ENCODE measurements at places on chromosomes 5 and 9.

DNA sequence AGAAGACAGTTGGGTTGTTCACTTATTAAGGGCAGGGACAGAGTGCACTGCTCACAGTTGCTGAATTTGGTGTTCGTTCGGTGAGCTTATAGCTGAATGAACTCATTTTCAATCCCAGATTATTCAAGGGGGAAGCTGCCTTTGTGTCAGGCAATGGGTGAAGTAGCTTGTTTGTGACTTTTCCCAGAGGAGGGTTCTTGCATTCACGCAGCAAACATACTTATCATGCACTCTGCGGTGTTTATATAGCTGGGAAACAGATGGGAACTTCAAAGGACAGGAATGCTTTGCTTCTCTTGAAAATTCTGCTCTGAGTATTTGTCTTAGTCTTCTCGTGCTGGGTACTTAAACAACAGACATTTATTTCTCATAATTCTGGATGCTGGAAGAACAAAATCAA is 64.7 kb upstream of the ABCA1 start:
- peak; percentile 22 for DNase-seq

- DNase-seq, result no peak
These were observed 118.2 kb downstream of the SSBP2 start for GRCh38 chr5:81632679-81633078.

GRCh38 chr5:168972731-168973130 is 328.2 kb downstream of the SLIT3 start:
- DNase-seq, result no peak

DNA sequence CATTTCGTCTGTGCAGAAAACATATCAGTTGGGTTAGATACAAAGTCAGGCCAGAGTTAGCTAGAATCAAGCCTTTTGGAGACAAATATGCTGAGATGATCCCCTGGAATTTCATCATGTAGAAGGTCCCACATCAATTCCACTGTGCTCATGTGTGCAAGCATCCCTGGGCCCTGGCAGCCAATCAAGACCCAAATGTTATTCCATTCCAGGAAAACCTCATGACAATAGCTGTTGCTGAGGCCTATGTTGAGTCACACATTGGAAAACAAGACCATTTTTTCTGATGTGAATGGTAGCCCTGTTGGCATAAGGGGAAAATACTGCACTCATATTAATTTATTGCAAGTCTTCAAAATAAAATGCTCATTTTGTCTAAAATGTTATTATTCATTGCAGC is 11.5 kb downstream of the SPOCK1 start:
- peak; percentile 57 for DNase-seq

DNA sequence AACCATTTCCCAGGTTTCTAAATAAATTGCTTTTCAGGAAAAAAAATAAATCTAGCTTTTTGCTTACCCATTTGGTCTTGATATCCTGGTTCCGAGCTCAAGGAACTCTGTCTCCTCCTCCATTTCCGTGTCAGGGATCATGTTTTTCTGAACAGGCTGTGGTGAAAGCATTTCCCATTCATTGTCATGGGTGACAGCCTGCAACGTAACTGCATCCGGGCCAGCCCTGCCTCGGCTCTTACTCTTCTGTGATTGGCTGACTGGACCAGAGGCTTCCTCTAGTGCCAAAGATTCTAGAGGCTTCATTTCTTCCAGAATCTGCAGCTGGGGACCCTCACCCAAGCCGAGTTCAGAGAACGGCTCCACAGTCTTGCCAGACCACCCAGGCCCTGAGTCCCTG is 61.0 kb upstream of the PCA3 start:
- no peak for DNase-seq

DNA sequence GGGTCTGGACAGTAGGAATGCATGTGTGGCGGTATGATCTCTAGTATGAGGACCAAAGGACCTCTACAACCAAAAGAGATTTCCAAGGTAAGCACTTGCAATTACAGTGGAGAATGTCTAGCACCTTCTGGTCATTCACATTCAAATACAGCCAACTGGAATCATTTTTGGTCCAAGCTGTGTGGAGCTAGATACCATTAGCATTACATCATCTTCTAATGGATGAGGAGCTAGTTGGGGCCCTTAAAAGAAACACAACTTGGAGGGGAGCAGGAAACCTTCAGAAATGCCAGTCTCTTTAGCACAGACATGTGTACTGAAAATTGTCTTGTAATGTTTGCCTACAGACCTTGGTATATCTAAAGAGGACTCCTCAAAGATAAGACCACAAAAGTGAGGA is 244.7 kb downstream of the BNC2 start:
- no peak for DNase-seq

DNA sequence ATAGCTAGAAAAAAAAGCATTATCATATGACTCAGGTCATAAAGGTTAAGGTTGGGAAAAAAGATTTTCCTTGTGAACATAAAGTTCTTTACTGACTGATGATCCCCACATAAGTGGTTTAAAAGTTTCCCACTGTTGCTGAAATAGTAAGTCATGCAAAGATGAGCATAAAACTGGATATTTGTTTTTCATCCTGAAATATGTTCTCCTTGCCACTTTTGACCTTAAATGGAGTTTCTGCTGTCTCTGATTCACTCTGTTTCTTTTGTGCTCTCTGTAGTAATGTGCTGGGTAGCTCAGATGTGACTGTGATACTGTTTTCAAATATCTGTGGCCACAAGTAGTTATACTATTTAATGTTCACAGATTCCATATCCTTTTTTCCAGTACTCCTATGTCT is 162.5 kb upstream of the GAS1 start:
- DNase-seq, result no peak

- no peak for DNase-seq
These were observed 179.1 kb downstream of the SLIT3 start for GRCh38 chr5:169121630-169122420.

DNA sequence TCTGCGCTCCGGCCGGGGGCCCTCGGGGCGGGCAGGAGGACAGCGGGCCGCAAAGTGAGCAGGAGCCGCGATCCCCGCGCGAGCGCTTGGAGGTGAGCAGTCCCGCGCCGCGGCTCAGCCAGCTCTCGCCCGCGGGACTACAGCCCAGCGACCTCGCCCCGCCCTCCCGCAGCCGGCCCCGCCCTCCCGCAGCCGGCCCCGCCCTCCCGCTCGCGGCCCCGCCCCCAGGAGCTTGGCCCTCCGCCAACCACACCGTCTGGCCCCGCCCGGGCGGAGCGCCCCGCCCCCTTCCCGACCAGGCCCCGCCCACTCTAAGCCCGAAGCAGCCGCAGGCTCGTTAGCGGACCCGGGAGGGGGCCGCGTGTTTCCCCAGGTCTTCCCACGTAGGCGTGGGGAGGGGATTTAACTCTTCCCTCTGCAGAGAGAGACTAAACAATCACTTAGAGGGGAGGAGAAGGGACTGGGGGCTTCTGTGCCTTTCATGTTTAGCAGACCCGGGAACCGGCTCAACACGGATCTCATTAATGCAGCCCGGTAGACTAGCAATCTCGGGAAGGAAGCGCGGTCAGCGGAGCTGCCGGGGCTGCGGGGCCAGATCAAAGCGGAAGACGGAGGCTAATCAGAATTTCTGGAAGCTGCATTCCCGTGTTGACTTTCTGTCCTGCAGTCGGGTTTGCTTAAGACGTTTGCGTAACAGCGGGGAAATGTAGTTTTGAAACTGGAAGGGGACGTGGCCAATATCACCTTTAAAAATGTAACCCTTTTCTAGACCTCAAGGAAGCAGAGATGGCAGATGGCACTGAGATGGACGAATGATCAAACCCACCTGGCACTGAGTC is at the start of gene MYO10:
Gene MYO10, minus strand, starts transcription at position 139 of the 839 bp plus-strand sequence. CDS start 480 bp downstream, outside the sequence.
- peak; percentile 52 for DNase-seq

GRCh38 chr5:76714751-76715485 is 1.0 kb upstream of the F2R start:
- no peak for DNase-seq

- no peak for DNase-seq
These were observed 59.4 kb upstream of the BASP1 start for GRCh38 chr5:17157916-17158529.

- DNase-seq, result no peak
These were observed 5.2 kb downstream of the PCSK1 start for GRCh38 chr5:96427824-96428223.

DNA sequence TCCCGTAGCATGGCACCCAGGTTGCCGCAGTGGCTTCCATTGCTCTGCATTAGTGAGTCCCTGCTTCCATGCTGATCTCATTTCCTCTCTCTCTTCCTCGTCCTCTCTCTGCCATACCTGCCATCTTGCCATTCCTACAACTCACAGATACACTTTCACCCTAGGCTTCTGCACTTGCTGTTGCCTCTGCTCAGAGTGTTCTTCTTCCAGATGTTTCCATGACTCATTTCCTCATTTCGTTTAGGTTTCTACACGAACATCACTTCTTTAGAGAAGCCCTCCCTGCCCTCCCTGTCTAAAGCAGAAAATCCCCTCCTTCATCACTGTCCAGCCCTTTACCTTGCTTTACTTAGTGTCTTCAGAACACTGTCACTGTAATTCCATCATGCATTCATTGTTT is 115.2 kb upstream of the WWC1 start:
- no peak for DNase-seq

GRCh38 chr9:110809038-110809595 is 140.5 kb downstream of the MUSK start:
- no peak for DNase-seq

DNA sequence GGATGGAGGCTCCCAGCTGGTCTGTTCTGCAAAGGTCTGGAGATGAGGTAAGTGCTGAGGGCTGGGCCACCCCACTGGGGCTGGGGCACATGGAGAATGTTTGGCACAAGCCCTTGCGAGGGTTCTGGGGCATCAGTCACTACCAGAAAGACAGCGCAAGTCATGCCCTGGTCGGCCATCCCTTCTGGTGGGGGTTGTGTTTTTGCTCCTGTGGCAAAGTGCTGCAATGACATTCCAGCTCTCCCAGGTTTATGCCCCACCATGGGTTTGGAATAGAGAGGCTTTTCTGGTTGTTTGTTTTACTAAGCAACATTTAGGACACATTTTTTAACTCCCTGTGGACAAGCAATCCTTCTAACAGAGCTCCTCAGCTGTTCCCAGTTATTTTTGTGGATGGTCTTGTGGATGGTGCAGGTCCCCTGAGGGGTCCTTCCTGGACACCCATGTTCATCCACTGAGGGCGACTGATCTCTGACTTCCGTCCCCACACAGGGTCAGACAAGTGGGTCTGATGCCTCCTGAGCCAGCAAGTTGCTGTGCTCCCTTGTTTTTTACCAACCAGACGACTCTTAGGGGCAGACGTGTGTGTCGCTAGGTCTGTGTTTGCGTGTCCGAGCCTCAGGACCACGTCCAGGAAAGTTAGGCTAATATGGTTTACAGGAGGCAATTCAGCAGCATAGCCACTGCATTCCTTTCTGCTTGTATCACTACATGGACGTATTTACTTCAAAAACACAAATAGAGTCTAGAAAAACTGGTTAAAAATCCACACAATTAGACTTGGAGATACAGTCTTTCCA is 64.9 kb upstream of the ECM2 start:
- no peak for DNase-seq

DNA sequence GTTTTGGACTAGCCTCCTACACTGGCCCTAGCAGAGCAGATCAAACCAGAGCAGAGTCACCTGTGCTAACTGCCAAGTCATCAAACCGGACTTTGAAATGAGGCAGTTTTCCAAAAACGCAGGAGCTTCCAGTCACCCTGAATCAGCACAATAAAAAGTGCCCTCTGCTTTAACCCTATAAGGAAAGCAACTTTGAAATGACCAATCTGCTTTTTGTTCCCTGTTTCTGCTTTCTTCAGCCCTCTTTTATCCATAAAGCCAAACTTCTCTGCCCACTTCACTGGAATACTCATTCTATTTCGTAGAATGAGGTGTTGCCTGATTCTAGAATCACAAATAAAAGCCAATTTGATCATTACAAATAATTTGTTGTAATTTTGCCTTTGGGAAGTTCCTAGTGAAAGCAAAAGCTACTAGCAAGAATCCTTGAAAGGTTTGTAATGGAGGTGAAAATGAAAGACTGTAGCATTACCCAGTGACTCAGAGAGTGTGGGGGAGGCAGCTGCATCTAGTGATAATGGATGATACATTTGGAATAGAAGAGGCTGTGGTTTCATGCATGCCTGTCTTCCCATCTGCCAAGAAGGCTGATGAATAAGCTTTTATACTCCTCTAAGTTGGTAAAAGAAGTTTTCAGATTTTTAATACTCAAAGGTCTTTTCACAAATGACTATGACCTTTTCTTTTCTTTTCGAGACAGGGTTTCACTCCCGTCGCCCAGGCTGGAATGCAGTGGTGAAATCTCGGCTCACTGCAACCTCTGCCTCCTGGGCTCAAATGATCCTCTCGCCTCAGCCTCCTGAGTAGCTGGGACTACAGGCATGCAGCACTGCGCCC is 14.9 kb downstream of the SPAAR start:
- DNase-seq, result peak; percentile 25
